ENCODE measurements at places on chromosomes 7 and 10.
A peak's percentile ranks its signal among the peaks of the same experiment; 100 is the strongest.

DNA sequence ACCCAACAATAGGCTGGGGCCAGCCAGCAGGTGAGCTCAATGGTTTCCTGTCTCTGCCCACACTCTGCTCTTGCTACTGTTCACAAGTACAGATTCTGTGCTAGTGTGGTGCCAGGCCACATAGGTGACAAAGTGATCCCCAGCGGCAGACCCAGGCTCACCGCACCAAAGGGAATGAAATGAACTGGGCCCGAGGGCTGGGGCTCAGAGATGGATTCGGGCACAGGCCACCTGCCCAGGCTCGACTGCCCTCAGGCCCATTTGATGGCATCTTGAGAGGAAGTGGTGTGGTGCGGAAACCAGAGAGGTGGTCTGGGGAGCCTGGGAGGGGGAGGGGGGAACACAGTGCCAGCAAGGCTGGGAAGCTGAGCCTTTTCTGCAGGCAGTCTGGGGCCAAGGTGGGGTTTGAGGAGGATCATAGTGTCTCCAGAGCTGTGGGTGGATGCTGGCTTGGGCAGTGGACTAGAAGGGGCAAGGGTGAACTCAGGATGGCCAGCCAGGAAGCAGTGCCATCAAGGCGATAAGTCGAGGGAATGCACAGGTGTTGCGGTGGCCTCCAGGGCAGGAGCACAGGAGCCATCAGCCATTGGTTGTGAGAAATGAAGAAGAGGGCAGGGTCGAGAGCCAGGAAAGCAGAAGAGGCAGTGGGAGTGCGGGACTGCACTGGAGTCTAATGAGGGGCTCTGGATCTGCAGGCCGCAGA, 85.2 kb downstream of the ARHGAP22 start:
- peak; percentile 21 for DNase-seq

DNA sequence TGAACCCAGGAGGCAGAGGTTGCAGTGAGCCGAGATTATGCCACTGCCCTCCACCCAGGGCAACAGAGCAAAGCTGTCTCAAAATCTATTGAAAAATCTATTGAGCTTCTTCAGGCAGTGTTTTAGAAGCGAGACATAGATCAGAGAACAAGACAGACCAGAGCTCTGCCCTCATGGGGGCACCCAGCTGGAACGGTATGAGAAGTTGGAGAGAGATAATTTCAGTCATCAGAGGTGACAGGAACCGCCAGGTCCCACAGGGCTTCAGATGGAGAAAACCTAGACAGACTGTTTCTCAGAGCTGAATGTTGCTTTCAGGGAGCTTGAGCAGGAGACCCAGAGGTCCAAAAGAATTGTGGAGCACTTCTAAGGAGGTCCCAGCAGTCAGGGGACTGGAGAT, 14.2 kb upstream of the GTF2IRD1 start:
- no peak for DNase-seq

DNA sequence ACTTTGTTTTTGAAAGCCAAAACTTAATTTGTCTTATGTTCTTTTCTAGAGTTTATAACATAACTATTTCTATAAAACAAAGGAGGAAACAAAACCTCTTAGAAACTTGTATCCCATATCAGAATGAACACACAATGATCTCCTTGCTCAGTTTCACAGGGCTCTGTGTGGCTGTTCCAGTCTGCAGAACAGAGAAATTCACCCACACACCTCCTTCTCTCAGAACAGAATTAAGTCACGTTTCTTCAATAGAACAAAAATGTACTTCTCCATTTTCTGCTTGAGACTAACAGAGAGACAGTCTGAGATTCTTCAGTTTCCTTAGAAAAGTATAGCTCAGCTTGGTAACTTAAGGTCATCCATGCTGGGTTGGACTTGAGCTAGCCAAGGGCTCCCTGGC, 15.8 kb upstream of the DOCK1 start:
- DNase-seq, result no peak

GRCh38 chr7:46830-47140, 145.6 kb upstream of the FAM20C start:
- no peak for DNase-seq

DNA sequence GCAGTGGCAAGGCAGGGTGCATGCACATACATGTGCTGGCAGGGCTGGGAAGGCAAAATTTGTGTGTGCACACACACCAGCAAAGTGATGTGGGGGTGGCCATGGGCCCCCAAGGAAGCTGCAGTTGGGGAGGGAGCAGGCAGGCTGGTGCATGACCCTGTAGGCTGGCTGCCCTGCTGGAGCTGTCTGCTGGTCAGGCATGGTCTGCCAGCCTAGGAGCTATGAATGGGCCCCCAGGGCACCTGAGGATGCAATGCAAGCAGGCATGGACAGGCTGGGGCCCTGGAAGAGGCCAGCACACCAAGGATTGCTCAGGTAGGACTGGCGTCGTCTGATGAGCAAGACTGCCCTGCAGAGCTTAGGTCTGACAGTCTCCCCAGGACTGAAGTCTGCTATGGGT, 18.2 kb upstream of the PPP1R3A start:
- no peak for DNase-seq

DNA sequence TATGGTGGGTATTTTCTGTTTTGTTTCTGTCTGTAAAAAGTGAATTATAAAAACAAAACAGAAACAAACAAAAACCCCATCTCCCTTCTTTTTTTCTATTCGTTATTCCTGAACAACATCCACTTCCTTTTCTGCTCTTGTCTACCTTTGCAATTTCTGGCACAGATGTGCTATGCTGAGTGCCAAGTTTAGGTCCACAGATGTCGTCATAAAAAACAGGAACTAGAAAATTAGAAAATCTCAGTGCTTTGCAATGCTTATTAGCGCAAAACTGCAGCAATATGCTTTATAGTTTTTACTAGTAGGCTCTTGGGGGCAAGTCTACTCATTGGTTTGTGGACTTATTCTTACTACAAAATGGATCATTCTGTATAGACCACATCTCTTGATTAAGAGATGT, 94.2 kb upstream of the PRKCQ start:
- no peak for DNase-seq

GRCh38 chr10:96513305-96513697, 425 bp downstream of the TLL2 start:
- DNase-seq, result no peak

- DNase-seq, result no peak
These were observed 45.5 kb downstream of the CAMK2B start for GRCh38 chr7:44279731-44280505.

DNA sequence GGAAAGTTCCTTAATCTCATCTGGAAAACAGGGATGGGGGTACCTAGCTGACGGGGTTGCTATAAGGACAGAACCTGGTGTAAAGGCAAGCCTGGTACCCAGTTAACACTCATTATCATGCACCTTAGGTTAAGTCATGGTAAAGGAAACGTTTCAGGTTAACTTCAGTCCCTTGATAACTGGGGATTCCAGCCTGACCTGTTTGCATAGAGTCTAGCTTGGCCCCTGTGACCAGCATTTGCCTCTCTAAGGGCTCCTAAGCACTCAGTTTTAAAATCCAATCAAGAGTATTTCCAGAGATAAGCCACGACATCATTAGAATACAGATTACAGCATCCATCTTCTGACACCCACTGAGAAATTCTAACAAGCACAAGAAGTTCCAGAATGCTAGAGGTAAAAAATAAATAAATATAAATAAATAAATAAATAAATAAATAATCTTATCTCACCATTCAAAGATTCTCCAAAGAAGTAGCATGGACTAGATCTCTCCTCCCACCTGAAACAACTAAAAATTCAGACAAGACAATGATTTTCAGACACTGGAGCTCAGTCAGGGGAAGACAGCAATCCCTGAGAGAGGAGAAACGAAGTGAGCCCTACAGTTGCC, 184.6 kb downstream of the KCNMA1 start:
- no peak for DNase-seq

- DNase-seq, result peak; percentile 80
These were observed 82.2 kb upstream of the NAMPT start for GRCh38 chr7:106367018-106367420.

DNA sequence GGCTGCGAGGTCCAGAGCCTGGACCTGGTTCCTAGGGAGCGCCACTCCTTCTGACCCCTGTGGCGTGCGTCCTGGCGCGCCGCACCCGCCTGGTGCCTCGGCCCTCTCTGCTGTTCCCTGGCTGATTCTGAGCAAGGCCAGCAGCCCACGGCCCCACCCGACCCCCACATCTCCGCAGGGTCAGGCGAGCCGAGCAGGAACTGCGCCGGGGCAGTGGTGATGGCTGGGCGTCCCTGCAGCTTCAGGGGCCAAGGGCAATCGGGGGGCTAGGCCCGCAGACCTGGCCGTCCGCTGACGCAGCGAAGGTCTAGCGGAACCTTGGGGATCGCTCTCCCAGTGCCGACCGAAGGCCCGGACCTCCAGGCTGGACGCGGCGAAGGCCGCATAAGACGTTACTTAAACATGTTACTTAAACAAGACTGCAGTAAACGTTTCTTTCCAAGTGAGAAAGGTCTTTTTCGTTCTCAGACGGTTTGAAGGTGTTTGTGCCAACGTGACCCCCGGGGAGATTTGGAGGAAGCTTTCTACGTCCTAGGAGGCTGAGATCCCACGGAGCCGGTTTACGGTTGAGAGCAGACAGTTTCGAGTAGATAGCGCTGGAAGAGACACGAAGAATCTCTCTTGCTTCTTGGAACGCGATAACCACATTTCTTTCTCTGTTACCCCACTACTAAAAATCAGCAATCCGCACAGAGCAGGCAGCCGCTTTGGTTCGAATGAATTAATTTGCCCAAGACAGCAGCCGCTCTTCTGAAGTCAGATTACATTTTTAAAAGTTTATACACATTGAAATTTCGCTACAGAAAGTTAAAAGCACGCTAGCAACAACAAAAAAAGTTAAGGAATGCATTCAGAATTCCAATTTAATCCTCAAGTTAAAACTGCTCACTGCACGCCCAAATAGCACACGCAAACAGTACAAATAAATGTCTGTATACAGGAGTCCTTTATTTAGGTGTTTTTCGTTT, 4.9 kb upstream of the NKX2-3 start:
- no peak for DNase-seq

GRCh38 chr7:15972862-15973275, 286.4 kb upstream of the MEOX2 start:
- DNase-seq, result no peak

GRCh38 chr10:116590590-116591444, at the start of gene PNLIPRP1:
Gene PNLIPRP1, plus strand, starts transcription at chr10:116590959. Its CDS starts 171 bp downstream, at chr10:116591130.
- DNase-seq, result peak; percentile 40

DNA sequence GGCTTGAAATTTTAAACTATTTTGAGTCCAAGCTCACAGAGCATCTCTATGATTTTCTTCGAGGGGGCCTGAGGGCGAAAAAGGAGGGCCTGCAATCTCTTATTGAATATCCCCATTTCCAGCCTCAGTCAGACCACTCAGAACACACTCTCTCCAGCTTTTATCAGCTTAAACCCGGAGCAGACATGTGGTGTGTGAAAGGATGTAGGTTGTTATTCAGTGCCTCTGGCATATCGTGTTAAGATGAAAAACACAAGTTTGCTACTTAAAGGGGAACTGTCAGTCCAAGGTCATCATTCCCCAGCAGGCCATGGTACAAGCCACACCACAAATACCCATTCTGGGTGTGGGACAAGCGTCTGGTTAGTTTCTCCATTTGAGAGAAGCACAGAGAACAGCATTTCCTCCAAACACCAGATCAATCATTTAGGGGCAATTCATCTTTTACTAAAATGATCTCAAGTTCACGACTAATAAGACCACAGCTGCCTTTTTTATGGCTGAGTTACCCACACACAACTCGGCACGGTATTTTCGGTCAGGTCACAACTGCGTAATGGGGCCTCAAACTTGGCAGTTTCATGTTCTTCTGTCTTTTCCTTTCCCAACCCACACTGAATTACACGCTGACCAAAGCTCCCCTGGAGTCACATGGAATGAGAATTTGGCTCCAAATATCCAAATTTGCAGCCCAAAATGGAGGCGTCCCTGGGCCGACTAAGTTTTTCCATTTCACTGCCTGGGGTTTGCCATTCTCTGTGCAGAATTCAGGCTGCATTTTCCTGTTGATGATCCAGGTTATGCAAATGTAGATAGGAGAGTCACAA, 188.4 kb downstream of the SEM1 start:
- DNase-seq, result no peak

DNA sequence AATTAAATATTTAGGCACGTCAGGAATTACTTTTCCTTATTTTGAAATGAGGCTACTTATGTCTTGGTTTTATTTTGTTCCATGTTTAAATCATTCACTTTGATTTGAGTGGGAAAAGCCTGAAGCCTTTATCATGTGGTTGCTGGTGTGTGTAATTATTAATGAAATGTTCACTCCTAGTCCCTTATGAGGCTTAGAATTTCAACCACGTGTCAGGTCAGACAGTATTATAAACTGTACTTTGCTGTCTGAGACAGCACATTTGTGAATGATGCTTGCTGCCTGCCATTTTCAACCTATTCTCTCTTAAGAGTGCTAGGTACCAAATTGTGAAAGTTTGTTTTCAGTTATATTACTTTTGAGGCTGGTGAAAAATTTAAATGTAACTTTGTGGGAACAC, 58.9 kb downstream of the COL17A1 start:
- no peak for DNase-seq

DNA sequence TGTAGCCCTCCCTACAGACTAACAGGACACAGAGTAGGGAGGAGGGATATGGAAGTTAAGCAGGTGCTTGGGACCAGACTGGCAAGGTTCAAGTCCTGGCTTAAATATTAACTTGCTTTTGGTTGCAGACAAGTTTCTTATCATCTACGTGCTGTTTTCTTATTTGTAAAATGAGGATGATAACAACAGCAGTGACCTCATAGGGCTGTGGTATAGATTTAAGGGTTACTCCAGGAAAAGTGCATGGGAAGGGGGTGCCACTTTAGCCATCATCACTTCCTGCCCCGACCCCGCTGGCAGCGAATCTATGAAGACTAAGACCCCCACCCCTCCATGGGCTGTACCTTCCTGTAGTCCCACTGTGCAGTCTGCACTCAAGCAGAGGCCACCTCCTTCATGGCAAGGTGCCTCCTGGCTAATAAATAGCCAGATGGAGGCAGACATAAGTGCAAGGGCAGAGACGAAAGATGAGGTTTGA, 250.2 kb downstream of the COBL start:
- DNase-seq, result no peak

- peak; percentile 73 for DNase-seq
These were observed 63.5 kb downstream of the MINDY3 start for GRCh38 chr10:15796762-15797161.

DNA sequence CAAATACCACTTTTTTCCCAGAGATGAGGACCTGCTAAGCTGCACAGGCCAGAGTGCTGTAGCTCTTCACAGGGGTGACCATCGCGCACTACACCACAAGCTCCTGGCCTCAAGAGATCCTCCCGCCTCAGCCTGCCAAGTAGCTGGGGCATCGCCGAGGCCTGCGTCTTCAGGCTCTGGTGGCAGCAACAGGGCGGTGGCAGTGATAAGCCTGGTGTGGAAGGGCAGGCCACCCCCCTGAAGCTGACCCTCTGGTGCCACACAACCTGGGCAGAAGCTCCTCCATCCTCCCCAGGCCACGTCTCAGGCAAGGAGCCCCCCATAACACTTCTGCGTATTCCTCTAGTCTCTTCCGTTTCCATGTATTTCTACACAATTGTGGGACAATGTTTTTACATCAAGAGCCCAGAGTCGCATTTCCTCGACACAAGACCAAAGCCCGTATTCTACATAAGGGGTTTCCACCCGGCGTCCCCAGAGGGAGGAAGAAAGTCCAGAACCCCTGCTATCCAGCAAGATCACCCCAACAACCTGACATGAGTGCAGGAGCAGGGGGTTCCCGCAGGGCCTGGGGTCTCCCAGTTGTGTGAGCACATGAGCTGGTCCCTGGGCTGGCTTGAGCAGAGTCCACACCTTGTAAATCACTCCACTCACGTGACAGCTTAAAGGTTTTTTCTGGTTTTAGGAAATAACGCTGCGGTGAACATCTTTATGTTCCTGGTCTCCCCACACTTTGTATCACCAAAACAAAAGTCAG, 37.6 kb upstream of the NCAPG2 start:
- no peak for DNase-seq

Measured in NCI-H69 (cell line).